RCC 7860 (cell line): ENCODE measurements at places on chromosomes 12 and 14.
A peak's percentile ranks its signal among the peaks of the same experiment; 100 is the strongest.

DNA sequence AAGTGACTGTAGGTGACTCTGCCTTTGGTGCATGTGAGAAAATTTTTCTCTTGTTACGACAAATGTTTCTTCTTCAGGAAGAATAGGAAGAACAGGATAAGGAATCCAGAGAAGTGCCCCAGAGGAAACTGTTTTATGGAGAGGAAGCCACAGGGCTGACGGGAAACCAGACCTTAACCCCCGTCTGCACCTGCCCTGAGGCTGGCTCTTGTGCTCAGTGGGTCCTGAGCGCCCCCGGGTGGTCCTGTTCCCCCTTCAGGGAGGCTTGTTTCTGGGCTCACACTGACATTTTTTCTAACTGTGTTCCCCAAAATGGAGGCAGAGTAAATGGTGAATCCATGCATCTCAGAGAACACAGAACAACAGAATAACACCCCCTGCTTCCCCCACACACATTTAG, 691.8 kb downstream of the TMEM121 start:
- no peak for DNase-seq

DNA sequence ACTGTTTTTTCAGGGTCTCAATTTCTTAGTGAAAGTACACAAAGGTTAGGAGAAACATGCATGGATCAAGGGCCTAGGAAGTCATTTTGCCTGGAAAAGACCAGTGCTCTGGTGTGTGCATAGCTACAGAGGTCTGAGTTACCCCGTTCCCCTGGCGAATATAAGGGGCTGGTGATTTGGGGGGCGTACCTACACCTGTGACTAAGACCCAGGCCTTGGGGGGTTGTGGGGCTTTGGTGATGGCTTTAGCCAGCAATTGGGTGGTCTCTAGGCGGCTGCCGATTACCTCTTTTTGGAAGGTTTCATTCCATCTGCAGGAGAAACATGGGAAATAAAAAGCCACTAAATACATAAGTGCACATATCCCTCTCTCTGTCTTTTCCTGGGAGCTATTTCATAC, 1.1 kb downstream of the SDR39U1 start:
- no peak for DNase-seq

- DNase-seq: no peak
Observed at GRCh38 chr14:48788771-48789170, 797.4 kb downstream of the RPS29 start.

DNA sequence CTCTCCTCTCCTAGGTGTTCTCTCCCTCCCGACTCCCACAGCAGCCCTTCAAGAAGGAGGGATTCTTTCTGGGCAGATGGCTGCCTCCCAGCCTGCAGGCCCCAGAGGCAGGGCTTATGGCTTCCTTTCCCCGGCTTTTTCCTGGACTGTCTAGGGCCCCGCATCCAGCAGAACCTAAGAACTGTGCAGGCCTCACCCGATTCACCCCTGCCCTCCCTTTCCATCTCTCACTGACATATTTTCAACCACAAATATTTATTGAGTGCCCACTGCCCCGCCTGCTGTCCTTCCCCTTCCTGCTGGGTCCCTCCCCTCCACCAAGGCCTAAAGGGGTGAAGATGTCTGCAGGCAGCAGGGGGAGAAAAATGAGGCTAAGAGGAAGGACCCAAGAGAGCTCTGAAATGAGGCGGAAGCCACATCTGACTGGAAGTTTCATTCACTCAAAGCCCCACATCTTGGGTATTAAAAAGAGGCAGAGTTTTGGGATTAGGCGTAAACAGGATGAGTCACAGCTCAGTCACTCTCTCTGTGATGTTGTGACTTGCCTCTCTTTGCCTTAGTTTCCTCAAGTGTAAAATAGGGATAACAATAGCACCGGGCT, 2.9 kb downstream of the SCNN1A start:
- peak; percentile 84 for DNase-seq

GRCh38 chr14:34387974-34388516, 74.0 kb downstream of the SPTSSA start:
- no peak for DNase-seq

DNA sequence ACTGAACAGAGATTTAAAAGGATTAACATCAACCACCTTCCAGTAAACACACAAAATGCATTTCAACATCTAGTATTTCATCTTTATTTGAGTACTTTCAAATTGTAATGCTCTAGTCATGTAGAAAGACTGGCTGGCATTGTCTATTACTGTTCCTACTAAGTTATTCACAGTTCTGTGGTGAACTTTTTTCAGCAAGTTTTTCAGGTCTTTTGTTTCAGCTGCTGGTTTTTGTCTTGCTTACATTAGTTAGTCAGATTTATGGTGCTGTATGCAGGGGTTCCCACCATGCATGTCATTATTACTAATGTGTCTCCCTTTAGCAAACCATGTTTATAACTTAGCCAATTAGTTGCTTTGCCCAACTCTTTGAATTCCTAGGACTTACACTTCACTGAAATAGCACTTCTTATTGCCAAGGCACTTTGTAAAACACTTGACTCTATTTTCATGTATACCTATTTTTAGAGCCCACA, 253.4 kb upstream of the KITLG start:
- DNase-seq: no peak

- DNase-seq: no peak
Observed at GRCh38 chr14:20935303-20935984, 19.8 kb upstream of the RNASE2 start.

DNA sequence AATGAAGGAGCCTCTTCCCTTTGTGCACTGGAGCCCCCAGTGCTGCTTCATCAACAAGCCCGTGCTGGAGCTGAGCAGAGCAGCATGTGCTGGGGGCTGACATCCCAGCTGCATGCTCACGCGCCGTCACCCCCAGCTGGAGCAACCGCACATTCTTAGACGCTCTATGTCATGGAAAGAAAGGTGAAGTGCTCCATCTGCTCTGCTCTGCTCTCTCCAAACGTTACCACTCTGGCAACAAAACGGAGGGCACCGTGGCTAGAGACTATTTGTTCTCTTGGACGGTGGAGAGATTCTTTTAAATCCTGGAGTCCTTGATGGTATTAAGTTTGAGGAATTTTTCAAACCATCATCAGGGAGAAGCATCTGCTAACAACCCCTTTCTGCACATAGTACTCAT, 208.4 kb downstream of the C12orf75 start:
- DNase-seq: no peak

DNA sequence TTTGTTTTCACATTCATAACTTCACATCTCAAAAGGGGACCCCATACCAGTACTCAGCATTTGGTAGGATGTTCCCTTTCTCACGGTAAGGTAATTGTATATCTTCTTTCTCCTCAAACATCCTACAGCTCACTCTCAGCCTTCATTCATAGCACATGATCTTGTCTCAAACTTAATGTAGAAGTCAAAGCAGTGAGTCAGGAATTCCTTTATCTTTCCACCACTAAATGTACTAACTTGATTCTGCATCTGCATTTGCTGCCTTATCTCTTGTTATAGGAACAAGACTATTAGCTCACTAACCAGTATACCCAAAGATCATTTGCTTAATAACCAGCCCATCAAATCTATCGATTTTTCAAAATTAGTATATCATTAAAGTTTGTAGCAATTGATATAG, 22.9 kb downstream of the CPSF2 start:
- DNase-seq: no peak

GRCh38 chr12:114676142-114676741, 7.7 kb downstream of the TBX3 start:
- no peak for DNase-seq

DNA sequence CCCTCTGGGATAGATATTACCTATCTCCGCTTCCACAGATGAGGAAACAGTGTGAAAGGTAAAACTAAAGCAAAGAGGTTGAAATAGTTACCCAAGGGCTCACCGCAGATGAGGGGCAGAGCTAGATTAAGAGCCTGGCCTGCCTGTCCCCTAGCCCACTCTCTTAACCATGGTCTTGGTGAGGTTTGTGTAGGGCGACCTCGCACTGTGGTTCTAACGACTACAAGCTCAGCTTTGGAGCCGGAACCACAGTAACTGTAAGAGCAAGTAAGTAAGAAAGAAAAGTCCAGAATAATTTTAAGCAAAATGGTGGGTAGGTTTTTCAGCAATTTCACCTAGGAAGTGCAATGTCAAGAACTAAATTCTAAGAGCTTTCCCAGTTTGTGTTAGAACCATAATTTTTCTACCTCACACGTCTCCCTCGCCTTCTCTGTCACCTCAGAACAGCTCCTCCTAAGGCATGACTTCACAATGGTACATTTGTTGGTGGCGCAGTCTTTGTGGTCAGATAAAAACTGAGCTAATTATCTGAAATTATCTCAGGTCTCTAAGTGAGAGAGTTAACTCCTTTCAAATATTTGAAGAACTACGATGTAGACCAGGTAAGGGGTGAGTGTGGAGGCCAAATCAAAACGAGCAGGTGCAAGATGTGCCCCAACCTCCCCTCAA, 64.8 kb downstream of the DAD1 start:
- no peak for DNase-seq

- no peak for DNase-seq
Observed at GRCh38 chr14:21875791-21876190, 202.2 kb upstream of the OR4E1 start.

- DNase-seq: no peak
Observed at GRCh38 chr12:93300611-93301021, 77.1 kb upstream of the NUDT4 start.

DNA sequence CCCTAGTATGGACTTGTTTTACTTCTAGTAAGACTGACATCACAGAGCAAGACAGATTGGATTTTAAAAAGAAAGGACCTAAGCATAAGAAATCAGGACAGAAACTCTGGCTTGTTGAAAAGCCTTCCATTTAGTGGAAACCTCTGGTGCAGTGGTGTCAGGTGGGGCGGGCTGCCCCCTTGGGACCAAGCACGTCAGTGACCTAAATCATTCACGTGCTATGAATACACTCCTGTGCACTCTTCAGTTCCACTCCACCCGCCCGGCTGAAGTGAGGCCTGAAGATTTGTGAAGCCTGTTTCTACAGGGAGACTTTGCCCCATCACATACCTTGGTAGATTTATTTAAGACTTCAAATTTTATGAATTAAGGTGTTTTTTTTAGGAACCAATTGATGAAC, 58.2 kb upstream of the STRN3 start:
- DNase-seq: no peak

DNA sequence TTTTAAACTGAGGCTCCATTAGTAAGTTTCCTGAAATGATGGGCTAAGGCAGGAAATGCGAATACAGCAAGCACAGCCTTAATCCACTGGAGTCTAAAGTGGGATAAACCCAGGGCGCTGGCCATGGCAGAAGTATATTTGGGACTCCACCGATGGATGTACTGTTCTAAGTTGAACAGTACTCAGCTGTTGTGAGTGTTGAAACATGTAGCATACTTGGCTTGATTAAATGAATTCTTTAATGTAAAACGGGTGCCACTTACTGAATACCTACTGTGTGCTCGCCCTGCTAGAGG, 996 bp downstream of the SSPN start:
- DNase-seq: no peak

DNA sequence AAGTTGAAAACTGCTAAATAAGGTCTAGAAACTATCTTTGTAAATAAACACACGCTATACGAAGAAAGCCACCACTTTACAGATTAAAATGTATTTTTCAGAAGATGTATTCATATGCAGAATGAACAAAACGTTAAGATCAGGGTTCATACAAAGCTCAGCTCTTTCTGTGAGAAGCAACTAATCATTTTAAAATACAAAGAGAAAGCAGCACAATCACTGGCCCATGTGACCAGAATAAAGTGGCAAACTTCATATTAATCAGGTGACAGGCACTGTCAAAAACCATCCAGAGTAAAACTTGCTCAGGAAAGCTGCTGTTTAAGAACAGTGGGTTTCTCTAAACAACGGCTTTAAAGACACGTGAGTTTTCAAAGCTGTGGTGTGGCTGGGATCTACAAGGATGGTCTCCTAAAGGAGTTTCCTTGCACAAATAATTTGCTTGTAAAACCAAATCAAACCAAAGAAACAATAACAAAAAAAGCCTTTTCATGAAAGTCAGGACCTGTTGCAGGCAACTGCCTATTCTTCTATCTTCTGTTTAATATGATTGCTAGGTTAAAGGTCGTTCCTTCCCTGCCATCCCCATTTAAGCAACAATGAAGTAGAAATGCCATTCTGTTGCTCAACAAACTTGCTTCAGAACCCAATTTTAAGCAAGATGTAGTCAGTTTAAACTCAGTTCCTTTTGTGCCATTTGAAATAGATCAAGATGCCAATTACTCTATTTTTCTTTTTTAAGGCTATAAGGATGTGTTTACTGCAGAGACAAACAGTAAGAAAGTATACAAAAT, 22.3 kb downstream of the SEL1L start:
- no peak for DNase-seq

DNA sequence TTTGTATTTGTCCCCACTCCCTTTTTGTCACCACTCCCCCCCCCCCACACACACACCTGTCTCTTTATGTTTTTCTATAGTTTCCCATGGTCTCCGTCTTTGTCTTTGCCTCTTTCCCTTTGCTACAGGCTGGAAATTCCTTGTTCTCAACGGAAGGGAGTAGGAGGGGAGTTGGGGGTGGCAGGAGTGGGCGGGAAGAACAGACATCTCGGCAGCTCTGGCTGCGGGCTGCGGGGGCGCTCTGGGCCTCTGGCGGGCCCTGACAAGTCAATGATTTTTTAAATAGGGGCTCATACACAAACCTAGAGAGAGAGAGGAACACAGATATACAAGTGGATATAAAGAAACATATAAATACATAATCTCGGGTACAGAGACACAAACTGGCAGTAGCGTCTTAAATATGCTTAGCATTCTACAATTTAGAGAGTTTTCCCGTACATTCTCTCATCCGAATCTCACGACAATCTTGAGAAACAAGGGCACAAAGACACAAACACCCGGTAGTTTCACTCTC, 2.4 kb upstream of the NAB2 start:
- peak; percentile 36 for DNase-seq
